A549 treated with ZK216348 at 1 μM for 4 hours (cell line): ENCODE measurements at places on chromosomes 3 and 15. TPM values are rescaled to one million over a fixed set of nuclear protein-coding genes. Genes with fewer than 3 reads are reported as not detected.

Gene LRRN1
- not detected in 5 replicates for total RNA-seq

Gene EBLN2
- total RNA-seq: 0.23 to 0.56 TPM (median 0.42 TPM) in 5 replicates

Gene HRH1
- total RNA-seq: 6.8 to 8.4 TPM (median 7.8 TPM) in 5 replicates

Gene SENP8
- 1.1 to 2.7 TPM (median 1.7 TPM) in 5 replicates for total RNA-seq

Gene IL17RE
- total RNA-seq: 1.1 to 4.2 TPM (median 1.5 TPM) in 5 replicates

Gene PCOLCE2
- 24.3 to 43.7 TPM (median 30.3 TPM) in 5 replicates for total RNA-seq

Gene SPINK8
- total RNA-seq: not detected in 5 replicates

Gene SLC51A
- not detected in 5 replicates for total RNA-seq

Gene THRB
- 0.83 to 1.6 TPM (median 1.1 TPM) in 5 replicates for total RNA-seq

Gene CCDC174
- 11.1 to 26.1 TPM (median 13.6 TPM) in 5 replicates for total RNA-seq

Gene MEX3B
- total RNA-seq: 2.8 to 5.9 TPM (median 5.2 TPM) in 5 replicates

Gene IQCH
- total RNA-seq: 1.2 to 2.4 TPM (median 1.5 TPM) in 5 replicates

Gene ATP8B4
- total RNA-seq: 0.62 to 1.6 TPM (median 0.91 TPM) in 5 replicates

Gene IQSEC1
- total RNA-seq: 11.4 to 20.9 TPM (median 17.6 TPM) in 5 replicates

Gene CADM2
- 0.38 to 0.46 TPM in 2 of 5 replicates, not detected in the others for total RNA-seq

Gene ACTC1
- 0.17 to 0.35 TPM (median 0.27 TPM) in 5 replicates for total RNA-seq

Gene CFAP20DC
- 1.8 to 3.2 TPM (median 2.4 TPM) in 5 replicates for total RNA-seq

Gene PLA2G4F
- not detected in 5 replicates for total RNA-seq

Gene WNT7A
- 0.05 to 0.48 TPM (median 0.14 TPM) in 5 replicates for total RNA-seq

Gene CXCR6
- not detected in 5 replicates for total RNA-seq

Gene INSYN1
- total RNA-seq: 0.61 to 2.2 TPM (median 1.6 TPM) in 5 replicates

Gene XYLB
- total RNA-seq: 3.0 to 4.4 TPM (median 3.6 TPM) in 5 replicates

Gene PARP15
- not detected in 5 replicates for total RNA-seq

Gene RBP2
- total RNA-seq: not detected in 5 replicates

Gene PRSS50
- total RNA-seq: not detected in 5 replicates

Gene NR2E3
- total RNA-seq: 0.20 to 0.23 TPM in 2 of 5 replicates, not detected in the others

Gene FBXL2
- total RNA-seq: 6.4 to 9.5 TPM (median 8.6 TPM) in 5 replicates

Gene GOLGA8G
- not detected in 5 replicates for total RNA-seq

Gene LDHAL6B
- not detected in 5 replicates for total RNA-seq

Gene NR1I2
- not detected in 5 replicates for total RNA-seq

Gene NRG4
- 0.21 to 1.5 TPM (median 1.2 TPM) in 5 replicates for total RNA-seq

Gene KLF15
- 0.11 to 0.30 TPM (median 0.13 TPM) in 5 replicates for total RNA-seq

Gene MYO1E
- total RNA-seq: 162 to 298 TPM (median 249 TPM) in 5 replicates

Gene NOX5
- 0.12 to 0.41 TPM (median 0.26 TPM) in 5 replicates for total RNA-seq

Gene TMCO5A
- total RNA-seq: not detected in 5 replicates

Gene MAP1A
- 0.62 to 0.81 TPM (median 0.78 TPM) in 5 replicates for total RNA-seq

Gene BTLA
- total RNA-seq: 0.08 TPM in 1 of 5 replicates, not detected in the others

Gene GPR62
- not detected in 5 replicates for total RNA-seq

Gene MASP1
- total RNA-seq: not detected in 5 replicates

Gene GRAMD1C
- total RNA-seq: 0.23 to 2.3 TPM (median 0.54 TPM) in 5 replicates
